Naive thymus-derived CD8-positive, alpha-beta T cell (primary cell): ENCODE measurements at places on chromosomes 7 and 10.

GRCh38 chr7:132516042-132516840 lies 60.0 kb downstream of the PLXNA4 start:
- DNase-seq: no peak

- DNase-seq: no peak
Observed at GRCh38 chr7:1666317-1666822, 3.7 kb upstream of the ELFN1 start.

DNA sequence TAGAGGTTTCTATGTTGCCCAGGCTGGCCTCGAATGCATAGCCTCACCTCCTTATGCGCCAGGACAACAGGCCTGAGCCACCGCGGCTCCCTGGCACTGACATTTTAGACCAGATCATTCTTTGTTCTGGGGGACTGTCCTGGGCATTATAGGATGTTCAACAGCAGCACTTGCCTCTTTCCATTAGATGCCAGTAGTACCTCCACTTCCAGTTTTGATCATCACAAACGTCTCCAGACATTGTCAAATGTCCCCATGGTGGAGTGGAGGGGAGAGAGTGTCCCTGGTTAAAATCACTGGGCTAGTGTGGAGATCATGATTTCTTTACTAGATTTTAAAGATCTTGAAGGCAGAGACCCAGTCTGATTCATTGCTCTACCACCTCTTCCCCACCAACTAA lies 125.2 kb upstream of the MKLN1 start:
- DNase-seq: no peak

GRCh38 chr7:34787586-34787985 lies 129.6 kb downstream of the NPSR1 start:
- DNase-seq: no peak

DNA sequence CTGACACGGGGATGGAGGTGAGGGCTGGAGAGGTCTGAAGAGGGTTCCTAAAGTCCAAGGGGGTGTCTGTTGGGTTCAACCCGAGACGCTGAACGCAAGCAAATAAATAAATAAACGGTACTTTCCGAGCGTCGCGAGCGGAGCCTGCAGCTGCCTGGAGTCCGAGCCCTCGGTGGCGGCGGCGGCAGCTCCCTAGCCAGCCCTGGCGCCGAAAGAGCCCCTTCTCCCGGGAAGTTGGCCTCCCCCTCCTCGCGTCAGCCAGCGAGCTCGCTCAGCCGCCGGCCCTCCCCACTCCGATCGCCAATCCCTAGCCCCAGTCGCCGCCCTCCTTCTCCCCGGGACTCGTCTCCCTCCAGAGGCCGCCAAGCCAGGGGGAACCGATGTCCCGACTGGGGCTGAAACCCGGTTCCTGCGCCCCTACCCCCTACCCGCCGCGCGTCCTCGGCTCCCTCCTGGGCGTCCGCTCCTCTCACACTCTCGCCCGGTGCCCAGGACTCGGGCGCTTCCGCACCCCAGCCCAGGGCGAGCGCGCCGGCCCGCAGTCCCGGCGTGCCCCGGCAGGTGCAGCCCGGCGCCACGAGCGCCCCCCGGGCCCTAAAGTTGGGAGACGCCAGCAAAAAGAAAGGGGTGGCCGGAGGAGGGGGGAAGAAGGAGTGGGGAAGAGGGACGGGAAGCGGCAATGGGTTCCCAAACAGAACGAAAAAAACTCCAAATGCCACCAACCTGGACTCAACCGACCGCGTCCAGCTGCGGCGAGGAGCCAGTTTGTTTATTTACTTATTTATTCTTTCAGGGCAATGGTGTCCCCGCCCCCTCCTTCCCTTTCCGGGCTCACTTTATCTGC lies at the start of gene GFRA1:
Gene GFRA1, minus strand, starts transcription at position 767 of the 844 bp plus-strand sequence. CDS start 1,177 bp downstream, outside the sequence.
- DNase-seq: no peak
